ENCODE measurements at places on chromosomes 1 and 21. TPM values are rescaled to one million over a fixed set of nuclear protein-coding genes. Genes with fewer than 3 reads are reported as not detected.
A peak's percentile ranks its signal among the peaks of the same experiment; 100 is the strongest.

- no peak for DNase-seq
Observed at GRCh38 chr1:228064296-228064695, 18.2 kb upstream of the ARF1 start.

- DNase-seq: peak; percentile 71
Observed at GRCh38 chr1:201480231-201481003, 11.4 kb upstream of the PHLDA3 start.

DNA sequence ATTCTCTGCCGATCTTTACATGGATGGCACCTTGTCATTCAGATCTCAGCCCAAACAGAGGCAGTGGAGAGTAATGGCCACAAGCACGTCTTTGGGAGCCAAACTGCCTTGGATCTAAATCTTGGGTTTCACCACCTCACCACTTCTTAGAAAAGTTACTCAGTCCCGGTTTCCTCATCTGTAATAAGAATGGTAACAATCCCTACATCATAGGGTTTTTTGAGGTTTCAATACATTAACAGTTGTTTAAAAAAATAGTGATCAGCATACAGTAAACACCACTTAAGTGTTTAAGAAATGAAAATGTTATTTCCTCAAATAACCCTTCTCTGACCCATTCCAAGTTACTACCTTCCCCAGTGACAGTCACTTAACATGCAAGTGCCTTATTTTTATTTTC is 38.5 kb upstream of the KCNA3 start:
- DNase-seq: no peak

Gene FCRL5
- 0.21 TPM for total RNA-seq

Gene CGN
- 1.1 TPM for total RNA-seq

- no peak for DNase-seq
Observed at GRCh38 chr1:234975122-234975940, 153.3 kb downstream of the TOMM20 start.

Gene CRP
- not detected for total RNA-seq

Gene LRRC42
- 26.1 TPM for total RNA-seq

Gene EVA1C
- 76.8 TPM for total RNA-seq

DNA sequence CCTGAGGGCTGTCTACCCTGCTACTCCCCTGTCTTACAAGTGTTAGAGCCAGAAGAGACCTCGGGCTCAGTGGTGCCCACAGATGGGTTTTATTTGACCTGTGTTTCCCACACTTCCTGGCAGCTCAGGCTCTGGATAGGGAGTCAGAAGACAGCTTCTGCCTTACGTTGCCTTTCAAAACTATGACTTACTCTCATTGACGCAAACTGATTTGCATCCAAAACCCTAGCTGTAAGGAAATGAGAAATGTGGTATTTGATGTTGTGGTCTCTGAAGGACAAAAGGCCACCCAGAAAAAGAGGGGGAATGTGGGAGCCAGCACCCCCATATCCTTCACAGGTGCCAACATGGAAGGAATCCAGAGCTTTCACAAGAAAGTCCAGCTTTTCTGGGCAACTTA is 180.2 kb downstream of the ATG4C start:
- no peak for DNase-seq

- DNase-seq: no peak
Observed at GRCh38 chr1:28521502-28522164, 15.8 kb downstream of the RCC1 start.

Gene S100A14
- total RNA-seq: 15.3 TPM

DNA sequence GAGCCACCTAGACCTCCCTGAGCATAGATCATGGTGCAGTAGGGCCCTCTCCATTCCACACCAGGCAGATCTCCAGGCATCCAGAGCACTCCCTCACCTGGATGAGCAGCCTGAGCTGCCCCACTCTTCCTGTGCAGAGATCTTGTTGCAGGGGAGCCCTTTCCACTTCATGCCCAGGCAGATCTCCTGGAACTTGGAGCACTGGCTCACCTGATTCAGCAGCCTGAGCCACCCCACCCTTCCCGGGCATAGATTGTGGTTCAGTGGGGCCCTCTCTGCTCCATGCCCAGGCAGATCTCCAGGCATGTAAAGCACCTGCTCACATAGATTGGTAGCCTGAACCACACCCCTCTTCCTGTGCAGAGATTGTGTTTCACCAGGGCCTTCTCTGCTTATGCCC is 78.0 kb downstream of the SEC16B start:
- DNase-seq: no peak

DNA sequence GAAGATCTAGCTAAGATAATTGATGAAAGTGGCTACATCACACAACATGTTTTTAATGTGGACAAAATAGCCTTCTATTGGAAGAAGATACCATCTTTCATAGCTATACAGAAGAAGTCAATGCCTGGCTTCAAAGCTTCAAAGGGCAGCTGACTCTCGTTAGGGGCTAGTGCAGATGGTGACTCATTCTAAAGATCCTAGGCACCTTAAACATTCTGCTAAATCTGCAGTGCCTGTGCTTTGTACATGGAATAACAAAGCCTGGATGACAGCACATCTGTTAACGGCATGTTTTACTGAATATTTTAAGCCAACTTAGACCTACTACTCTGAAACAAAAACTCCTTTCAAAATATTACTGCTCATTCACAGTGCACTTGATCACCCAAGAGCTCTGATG is 65.6 kb upstream of the USP24 start:
- DNase-seq: no peak

DNA sequence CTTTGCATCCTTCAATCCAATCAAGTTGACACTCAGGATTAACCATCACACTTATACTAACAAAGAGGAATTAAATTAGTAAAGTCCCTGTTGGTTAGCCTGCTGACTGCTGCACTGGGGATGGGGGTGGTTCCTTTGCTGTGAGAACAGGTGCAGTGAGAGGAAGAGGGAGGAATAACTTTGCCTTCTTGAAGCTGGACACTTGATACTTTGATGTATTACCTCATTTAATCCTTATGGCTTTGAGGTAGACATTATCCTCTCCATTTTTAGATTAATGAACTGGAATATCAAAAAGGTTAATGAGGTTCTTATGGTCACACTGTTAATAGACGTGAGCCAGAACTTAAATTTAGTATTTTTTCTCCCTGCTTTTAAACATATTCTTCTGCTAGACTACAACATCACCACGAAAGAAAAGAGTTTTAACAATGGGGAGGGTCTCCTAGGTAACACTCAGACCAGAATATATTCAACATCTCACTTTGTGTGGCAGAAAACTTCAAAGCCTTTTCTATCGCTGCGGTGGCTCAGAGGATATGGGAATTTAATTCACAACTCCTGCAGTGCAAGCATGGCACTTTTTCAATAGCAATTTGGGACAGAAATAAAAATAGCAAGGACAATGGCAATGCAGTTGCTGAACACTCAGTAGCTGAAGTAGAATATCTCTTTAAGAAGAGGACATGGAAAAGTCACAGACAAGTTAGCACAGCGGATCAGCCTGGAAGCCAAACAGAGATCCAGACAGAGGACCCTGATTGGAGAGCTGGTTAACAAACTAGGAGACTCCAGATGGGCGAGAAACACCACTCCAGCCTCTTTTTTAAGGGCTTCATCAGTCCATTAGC is 68.8 kb upstream of the DNAH14 start:
- DNase-seq: no peak

Gene PLA2G2C
- total RNA-seq: not detected

DNA sequence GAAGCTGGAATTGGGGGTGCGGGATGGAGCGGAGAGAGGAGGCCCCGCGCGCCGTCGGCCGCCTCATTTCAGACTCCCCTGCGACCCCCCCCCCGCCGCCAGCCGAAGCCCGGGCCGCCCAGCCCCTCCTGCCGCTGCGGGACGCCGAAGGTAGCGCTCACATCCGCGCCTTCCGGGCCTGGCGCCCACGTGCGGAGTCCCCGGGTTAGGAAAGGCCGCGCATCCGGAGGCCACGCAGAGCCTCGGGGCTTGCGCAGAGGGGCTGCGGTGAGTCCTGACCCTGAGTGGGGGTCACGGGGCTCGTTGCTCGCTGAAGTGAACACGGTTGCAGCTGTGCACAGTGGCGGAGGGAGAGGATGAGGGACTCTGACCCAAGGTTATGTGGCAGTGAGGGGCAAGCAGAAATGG is 552 bp upstream of the ZNF496 start:
- DNase-seq: no peak

DNA sequence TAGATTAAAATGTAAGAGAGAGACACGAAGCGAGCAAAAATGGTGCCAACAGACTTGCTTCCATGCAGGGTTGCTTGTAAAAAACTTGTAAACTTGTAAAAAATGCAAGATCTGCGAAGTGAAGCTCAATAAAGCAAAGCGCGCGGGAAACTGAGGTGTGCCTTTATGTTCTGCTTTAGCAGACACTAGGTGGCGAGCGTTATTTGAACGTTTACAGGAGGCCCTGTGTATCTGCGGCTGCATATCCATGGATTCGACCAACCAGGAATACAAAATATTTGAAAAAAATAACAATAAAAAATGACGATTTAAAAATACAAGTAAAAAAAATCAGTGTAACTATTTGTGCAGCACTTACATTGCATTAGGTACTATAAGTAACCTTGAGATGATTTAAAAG is 1.5 kb downstream of the UBE2G2 start:
- peak; percentile 45 for DNase-seq

DNA sequence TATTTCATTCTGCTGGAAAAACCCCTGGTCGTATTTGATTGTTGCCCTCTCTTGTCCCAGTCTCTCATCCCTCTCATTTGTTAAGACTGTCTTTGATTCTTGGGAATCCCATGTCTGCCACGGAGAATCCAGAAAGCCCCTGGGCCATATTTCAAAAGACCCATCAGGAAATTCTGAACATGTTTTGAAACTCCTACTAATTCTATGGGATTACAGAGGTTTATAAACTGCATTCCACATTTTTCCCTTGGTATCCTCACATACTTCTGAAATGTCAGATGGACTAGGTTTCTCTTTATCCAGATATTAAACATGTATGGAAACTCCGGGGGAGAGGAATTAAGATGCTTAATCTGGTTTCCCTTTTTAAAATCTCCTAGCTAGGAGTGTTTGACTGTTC is 80.0 kb downstream of the HUNK start:
- DNase-seq: no peak

GRCh38 chr1:60126723-60127122 is 53.2 kb upstream of the C1orf87 start:
- no peak for DNase-seq

Gene AMY1B
- not detected for total RNA-seq

- DNase-seq: no peak
Observed at GRCh38 chr21:34022627-34023335, 50.6 kb upstream of the MRPS6 start.

Gene CLEC20A
- total RNA-seq: 4.6 TPM
